ENCODE measurements at places on chromosomes 3 and 15. TPM values are rescaled to one million over a fixed set of nuclear protein-coding genes. Genes with fewer than 3 reads are reported as not detected.
A peak's percentile ranks its signal among the peaks of the same experiment; 100 is the strongest.

- DNase-seq, result no peak
Measured at GRCh38 chr3:42697289-42698051, 5.1 kb downstream of the HHATL start.

Gene PRR20G
- polyA plus RNA-seq, result not detected

DNA sequence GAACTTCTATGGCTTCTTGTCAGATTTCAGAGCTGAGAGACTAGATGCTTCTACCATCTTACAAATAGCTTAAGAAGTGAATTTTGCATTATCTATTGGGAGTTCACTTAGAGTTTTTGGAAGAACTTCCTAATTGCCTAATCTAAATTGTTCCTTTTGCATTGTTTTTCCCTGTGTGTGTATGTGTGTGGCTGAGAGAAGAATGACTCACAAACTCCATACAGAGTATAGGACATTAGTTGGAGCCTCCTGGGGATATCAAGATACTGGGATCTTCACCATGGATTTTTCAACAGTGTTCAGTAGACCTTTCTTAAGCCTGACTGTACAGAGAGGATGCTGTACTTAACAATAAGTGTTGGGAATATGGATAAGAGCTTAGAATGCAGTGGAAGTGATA, 10.9 kb downstream of the TLNRD1 start:
- DNase-seq, result no peak

- peak; percentile 3 for DNase-seq
Measured at GRCh38 chr3:119145500-119146167, at the start of gene TEX55. Gene TEX55, plus strand, starts transcription at chr3:119146165. Its CDS starts 25 bp downstream, at chr3:119146190.

DNA sequence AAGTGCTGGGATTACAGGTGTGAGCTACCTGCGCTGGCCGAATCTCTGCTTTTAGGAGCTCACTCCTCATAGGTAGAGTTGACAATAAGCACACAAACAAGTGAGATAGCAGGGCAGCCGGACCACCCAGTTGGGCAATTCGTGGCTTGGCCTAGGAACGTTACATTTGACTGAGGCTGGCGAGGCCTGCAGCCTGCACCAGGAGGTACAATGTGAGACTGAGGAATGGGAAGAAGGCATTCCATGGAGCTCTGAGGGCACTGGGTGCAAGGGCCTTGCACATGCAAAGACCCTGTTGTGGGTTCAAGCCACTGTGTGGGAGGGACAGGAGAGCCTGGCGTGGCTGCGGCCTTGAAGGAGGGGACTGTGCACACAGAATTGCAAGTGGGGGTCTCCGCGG, 152.5 kb downstream of the LRRK1 start:
- no peak for DNase-seq

Gene TJP1
- 41.6 TPM for polyA plus RNA-seq

DNA sequence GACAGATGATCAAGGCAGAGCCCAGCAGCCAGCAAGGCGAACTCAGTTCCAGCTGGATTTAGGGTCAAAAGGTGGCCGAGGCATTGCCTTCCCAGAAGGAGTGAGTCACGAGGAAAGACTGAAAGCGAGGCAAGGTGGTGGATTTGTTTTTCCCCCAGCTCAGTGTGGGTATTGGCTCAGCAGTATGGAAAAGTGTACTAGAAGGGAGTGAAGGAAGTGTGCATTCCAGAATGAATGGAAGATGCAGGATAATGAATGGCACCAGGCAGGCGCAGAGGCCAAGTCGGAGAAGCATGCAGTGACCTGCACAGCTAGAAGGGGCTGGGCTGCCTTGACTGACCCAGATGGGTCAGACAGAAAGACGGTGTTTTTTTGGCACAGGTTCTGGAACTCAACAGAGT, 46.3 kb downstream of the FOXP1 start:
- DNase-seq, result peak; percentile 71

DNA sequence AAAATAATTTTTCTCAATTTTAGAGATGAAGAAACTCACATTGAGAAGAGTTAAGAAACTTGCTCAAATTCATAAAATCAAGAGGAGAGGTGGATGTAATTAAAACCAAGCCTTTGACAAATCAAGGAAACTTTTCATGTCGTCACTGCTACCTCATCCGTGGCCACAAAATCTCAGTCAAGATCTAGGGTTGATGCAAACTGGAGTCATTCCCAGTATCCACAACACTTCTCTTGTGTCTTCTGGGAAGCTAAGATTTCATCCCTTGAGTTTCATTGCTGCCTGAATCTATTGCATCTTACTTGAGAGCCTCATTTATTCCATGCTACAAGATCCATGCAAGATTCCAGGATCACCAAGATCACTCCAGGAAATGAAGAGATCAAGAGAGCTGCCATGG, 5.4 kb upstream of the FBN1 start:
- DNase-seq, result no peak

DNA sequence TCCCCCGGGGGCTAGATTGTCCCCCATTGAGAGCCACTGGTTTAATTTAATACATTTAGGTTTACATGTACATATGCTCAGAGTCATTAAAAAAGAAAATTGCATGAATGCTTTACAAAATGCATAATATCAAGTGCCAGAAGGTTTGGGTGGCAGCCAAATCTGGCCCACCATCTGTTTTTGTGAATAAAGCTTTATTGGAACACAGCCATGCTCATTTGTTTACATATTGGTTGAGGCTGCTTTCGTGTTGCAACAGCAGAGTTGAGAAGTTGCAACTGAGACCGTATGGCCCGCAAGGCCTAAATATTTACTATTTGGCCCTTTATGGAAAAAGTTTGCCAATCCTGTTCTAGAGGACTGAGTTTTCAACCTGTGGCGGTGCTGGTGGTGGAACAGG, 32.1 kb upstream of the RGMA start:
- no peak for DNase-seq

- no peak for DNase-seq
Measured at GRCh38 chr3:141409940-141410241, 41.6 kb downstream of the ZBTB38 start.

GRCh38 chr15:55774113-55774970, 31.4 kb upstream of the PRTG start:
- no peak for DNase-seq

GRCh38 chr3:169772305-169772896, 795 bp upstream of the MYNN start:
- peak; percentile 87 for DNase-seq

- DNase-seq, result no peak
Measured at GRCh38 chr3:36945333-36945980, 603 bp upstream of the TRANK1 start.

- DNase-seq, result no peak
Measured at GRCh38 chr3:136856665-136857064, 5.3 kb upstream of the NCK1 start.

- DNase-seq, result peak; percentile 11
Measured at GRCh38 chr3:111277226-111277625, 205.6 kb downstream of the NECTIN3 start.

- no peak for DNase-seq
Measured at GRCh38 chr15:101049856-101050622, 130.9 kb downstream of the LRRK1 start.

DNA sequence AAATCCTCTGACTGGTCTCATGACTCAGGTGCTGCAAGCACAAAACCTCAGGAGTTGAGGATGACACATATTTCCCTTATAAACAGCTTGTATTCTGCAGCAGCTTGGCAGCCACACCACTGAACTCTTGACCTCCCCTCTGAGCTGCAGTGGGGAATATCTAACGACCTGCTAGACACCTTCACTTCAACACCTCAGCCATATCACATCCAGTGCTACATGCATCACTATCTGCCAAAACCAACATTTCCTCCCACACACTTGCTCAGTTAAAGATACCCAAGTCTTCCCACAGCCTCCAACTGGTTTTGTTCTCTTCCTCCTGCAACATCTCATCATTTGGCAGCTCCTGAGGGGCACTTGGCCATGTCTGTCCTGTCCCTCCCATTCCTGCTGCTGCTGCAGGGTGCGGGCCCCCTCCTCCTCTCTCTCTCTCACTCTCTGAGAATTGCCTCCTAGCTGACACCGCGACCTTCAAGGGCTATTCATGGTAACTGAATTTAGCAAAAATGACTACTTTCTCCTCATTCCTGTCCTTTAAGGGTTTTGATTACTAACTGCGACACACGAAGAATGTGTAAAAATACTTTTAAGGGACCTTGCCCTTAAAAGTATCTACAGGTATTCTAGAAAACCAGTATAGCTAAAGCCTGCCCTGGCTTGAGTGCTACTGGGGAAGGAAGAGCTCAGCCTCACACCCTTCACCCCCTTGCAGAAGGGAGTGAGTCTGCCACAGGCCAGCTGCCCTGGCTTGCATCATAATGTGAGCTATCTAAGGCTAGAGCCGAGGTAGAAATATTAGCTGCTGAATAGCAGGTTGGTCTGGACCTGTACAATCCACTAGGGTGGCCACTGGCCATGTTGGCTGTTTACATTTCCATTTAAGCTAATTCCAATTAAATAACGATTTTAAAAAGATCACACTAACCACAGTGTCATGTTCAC, 5.0 kb upstream of the CCR9 start:
- no peak for DNase-seq

DNA sequence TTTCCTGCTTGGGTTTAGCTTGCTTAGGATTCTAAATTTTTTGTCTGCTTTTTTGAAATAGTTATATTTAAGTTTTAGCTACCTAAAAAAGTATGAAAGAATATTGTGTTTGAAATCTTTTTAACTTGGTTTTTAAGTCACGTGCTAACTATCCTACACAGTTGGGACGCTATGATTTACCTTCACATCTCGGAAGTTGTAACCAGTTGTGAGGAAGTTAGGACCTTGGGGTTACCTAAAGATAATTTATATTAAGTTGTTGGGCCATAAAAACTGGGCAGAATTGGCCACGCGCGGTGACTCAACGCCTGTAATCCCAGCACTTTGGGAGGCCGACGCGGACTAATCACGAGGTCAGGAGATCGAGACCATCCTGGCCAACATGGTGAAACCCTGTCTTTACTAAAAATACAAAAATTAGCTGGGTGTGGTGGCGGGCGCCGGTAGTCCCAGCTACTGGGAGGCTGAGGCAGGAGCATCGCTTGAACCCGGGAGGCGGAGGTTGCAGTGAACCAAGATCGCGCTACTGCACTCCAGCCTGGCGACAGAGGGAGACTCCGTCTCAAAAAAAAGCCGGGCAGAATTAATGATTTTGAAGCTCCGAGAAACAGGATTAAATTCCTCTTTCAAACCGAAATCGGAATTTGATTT, 1.0 kb downstream of the ZFAND6 start:
- DNase-seq, result no peak

Gene ACSBG1
- polyA plus RNA-seq, result 0.44 TPM

- DNase-seq, result no peak
Measured at GRCh38 chr15:65059369-65059750, 8.4 kb downstream of the RASL12 start.

DNA sequence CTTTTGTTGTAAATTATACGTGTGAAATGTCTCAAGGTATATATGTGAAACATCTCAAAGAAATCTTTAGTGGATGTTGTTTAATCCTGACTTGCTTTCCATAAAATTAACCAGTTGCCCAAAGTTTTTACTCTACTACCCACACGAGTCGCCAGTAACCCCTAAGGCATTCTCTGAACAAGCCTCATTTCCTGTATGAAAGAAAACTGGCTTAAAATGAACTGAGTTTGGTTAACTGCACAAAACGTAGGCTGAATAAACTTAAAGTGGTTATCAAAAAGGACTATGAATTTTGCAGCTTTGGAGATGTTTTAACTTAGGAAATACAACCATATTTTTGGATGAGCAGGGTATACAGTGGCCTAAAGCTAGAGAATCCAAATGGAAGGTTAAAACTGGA, 2.7 kb upstream of the APPL1 start:
- DNase-seq, result no peak
